ENCODE measurements at places on chromosomes 7 and 10.

- DNase-seq, result no peak
Observed at GRCh38 chr10:22958338-22958737, 30.5 kb downstream of the ARMC3 start.

GRCh38 chr7:124655990-124656389 lies 109.6 kb downstream of the GPR37 start:
- no peak for DNase-seq

DNA sequence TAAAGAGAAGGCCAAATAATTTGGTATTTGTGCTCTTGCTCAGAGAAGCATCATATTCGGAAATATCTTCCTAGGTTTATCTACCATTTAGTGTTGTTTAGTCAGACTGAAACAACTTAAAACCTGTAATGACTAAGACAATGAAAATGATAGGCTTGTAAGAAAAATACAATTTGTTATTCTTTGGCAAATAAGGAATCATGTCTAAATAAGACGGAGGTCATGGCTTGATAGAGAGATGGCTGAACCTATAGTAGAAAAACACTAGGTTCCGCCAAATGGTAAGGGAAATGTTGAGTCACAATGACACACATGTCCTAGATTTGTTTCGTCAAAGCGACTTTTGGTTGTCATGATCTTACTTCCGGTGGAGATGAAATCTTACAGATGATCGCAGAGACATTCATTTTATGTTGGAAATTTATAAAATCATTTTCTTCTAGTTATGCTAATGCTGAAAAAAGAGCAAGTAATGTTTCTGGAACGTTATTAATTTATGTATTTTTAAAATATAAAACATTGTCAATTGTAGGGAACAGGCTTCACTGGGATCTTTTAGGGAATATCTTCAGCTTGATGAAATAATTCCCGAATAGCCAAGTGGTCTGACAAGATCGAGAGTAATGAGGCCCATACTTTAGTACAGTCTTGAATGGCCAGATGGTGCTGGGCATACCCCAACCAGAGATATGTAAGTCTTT lies 1.0 kb downstream of the SRGN start:
- no peak for DNase-seq

GRCh38 chr7:144390481-144390880 lies 13.0 kb downstream of the NOBOX start:
- DNase-seq, result no peak

- DNase-seq, result no peak
Observed at GRCh38 chr10:57786331-57786730, 481.4 kb downstream of the IPMK start.

DNA sequence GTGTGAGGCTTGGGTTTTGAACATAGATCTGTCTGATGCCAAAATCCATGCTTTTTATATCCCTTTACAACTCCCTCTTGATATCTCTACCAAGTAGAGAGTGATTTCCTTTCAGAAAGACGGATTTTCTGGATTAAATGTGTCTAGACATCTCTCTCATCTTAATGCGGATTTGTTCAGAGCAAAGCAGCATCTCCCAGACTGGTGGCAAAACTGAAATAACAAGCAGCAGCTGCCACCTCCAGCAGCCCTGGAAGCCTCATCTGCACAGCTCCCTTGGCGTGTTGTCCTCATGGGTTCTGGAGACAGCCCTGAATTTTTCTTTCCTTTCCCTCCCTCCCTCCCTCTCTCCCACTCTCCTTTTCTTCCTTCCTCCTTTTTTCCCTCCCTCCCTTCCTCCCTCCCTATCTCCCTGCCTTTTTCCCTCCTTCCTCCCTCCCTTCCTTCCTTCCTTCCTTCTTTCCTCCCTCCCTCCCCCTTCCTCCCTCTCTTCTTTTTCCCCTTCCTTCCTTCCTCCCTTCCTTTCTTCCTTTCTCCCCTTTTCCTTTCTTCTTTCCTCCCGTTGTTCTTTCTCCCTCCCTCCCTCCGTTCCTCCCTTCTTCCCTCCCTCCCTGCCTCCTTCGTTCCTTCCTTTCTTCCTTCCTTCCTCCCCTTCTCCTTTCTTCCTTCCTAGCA lies 639.9 kb downstream of the TYW1 start:
- DNase-seq, result no peak

DNA sequence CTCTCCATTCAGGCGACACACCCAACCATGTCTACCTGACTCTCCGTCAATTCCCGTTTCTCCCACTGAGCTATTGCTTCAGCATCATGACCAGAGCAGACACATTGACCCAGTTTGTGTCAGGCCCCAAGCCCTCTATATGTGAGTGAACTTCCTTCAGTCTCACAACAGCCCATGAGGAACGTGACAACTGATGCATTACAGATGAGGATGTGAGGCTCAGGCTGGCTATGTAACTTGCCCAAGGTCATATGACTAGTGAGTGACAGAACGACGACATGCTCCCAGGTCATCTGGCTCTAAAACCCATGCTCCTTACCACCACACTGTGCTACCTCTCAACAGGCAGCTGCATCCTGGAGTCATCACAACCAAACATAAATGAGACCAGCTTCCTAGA lies 3.7 kb downstream of the TMEM140 start:
- no peak for DNase-seq

GRCh38 chr7:142168746-142169145 lies 57.2 kb downstream of the MGAM2 start:
- no peak for DNase-seq

- DNase-seq, result no peak
Observed at GRCh38 chr7:20834656-20835055, 48.0 kb upstream of the SP8 start.

GRCh38 chr7:147861058-147861716 lies 729.4 kb upstream of the C7orf33 start:
- DNase-seq, result no peak

- DNase-seq, result no peak
Observed at GRCh38 chr10:126146771-126147170, 241.5 kb downstream of the ADAM12 start.

GRCh38 chr7:150737265-150738055 lies at the start of gene GIMAP5:
Gene GIMAP5 (plus strand): TSS chr7:150737418. CDS start chr7:150740885, 3,467 bp downstream.
- DNase-seq, result peak; percentile 57

- no peak for DNase-seq
Observed at GRCh38 chr10:84549368-84550165, 221.2 kb downstream of the CCSER2 start.

DNA sequence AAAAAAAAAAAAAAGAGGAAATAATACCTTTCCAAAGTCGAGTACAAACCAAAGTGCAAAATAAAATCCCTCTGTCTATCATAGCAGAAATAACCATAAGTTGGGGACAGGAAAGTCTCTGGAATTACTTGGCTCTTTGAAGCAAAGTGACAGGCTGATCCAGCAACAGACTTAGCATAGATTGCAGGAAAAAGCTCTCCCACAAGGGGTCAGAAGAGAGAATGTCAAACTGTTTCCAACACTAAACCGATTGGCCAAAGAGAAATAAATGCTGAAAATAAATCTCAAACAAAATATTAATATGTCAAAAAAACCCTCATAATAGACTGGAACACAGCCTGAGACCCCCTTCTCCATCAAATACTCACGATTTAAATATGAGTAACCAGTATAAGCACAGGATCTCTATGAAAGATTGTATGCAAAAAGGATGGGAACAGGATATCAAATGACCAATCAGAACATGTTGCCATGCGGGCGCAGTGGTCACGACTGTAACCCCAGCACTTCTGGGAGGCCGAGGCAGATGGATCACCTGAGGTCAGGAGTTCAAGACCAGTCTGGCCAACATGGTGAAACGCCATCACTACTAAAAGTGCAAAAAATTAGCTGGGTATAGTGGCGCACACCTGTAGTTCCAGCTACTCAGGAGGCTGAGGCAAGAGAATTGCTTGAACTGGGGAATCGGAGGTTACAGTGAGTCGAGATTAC lies 1000.7 kb upstream of the LRRN3 start:
- DNase-seq, result no peak

DNA sequence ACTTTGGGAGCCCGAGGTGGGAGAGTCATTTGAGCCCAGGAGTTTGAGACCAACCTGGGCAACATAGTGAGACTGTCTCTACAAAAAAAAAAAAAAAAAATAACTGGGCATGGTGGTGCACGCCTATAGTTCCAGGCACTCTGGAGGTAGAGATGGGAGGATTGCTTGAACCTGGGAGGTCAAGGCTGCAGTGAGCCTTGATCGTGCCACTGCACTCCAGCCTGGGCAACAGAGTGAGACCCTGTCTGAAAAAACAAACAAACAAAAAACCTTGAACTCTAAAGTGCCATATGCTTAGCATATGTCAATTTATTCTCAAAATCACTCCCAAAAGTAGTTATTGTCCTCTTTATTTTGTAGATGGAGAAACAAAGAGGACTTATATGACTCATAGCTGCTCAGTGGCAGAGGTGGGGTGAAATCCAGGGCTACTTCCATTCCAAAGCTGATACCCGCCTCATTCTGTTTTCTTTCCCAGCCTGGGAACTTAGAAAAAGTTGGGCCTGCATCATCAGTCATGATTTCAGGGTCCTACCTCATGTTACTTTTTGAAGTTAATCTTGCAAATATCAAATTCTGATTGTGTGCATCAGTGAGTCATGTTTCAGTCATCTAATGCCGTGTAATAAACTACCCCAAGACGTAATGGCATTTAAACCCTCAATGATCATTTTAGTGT lies 13.3 kb downstream of the DHTKD1 start:
- no peak for DNase-seq

GRCh38 chr7:76262683-76263402 lies 39.6 kb upstream of the HSPB1 start:
- DNase-seq, result no peak

DNA sequence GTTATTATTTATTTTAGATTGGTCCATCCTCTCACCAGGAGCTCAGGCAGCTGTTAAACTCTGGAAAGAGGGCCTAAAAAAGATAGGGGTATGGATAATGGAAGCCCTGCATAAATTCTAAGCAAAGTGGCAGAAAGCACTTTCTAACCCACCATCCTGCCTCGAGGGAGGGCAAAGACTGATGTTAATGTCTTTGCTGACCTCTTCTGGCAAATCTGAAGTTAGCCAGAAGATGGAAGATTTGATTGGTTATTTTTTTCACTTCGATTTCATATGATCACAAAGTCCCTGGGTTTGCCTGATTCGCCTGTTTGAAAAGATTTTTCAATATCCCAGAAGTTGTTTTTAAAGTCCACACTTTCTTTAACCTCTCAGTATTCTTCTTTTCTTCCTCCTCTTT lies 24.8 kb downstream of the OR9A2 start:
- DNase-seq, result no peak

DNA sequence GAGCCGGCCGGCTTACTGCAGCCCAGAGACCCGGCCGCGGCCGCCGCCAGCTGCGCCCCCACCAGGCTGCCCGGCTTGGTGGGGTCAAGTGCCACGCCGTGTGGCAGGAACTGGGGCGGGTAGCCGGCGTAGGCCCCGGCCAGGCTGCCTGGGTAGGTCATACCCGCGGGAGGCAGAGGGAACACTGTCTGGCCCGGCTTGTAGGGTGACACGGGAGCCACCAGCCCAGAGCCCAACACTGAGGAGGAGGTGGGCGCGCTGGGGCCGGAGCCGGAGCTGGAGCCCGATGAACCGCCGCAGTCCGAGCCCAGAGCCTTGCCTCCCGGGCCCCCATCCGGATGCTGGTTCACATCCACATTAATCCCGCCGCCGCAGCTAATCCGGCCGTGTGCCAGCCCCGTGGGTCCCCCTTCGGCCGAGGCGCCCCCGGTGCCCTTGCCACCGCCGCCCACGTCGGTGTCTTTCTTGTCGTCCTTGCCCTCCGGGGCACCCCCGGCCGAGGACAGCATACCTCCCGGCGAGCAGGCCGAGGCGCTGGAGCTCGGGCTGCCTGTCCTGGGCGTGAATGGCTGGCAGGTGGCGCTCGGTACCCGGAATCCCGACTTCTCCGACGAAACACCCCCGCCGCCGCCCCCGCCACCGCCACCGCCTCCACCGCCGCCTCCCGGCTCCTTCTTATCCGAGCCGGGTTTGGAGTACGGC lies 2.0 kb downstream of the ZNF503 start:
- peak; percentile 17 for DNase-seq

DNA sequence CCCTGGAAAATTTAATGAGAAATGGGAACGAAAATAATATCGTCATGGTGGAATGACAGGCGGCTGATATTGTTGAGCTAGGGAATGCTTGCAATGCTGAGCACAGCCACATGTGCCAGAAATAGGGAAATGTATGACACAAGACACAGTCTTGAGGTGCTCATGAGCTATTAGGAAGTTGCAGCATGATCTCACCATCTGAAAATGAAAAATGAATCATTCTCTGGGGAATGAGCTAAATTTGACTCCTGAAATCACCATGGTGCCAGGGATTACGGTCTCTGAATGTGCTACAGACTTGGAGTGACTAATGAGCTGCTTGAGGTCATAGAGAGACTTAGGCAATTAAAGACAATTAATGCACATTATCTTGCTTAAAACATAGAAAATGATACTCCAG lies 845.0 kb downstream of the CNTNAP2 start:
- DNase-seq, result no peak

- DNase-seq, result no peak
Observed at GRCh38 chr10:57917019-57917418, 350.7 kb downstream of the IPMK start.

DNA sequence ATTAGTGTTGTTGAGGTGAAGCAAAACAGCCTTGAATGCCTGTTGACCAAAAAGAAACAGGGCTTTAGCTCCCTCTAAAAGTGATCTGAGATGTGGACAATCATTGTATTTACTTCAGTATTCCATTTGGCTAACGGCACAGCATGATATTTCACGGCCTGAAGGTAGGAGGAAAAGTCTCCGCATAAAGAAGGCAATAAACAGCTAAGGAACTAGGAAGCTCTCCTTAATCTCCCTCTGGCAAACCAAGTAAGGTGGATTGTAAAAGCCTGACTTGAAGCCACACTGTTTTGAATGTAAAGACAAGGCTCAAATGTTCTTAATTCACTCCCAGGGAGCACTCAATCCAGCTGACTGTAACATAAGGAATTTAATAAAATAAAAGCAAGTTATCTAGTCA lies 160.0 kb upstream of the ZNF804B start:
- no peak for DNase-seq

DNA sequence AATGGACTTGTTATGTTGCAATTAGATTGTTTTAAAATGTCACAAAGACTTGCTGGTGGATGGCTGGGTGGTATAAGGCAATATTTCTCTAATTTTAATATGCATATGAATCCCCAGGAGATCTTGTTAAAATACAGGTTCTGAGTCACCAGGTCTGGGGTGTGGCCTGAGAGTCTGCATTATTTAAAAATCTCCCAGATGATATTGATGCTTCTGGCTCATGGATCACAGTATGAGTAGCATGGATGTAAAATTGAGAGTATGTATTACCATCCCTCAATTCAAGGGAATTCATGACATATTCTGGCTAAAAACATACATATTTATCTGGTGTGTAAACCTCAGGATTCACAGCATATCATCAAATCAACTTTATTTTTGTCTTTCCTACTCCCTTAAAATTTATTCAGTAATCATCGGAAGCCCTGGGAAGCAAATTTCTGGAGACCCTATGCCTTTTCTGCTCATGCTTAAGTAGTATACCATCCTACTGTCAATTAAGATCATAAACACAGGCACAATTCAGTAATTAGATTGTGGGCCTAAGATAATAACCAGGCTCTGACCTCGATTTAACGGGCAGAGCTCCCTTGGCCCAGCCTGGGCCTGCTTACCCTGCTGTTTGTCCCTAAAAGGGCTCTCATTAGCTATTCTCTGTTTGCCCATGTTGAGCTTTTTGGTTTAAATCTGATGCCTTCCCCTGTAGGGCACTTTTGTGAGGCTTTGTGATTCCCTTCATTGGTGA lies 29.6 kb upstream of the ICA1 start:
- no peak for DNase-seq
